ENCODE measurements at places on chromosomes 7 and 10.

- DNase-seq: no peak
These were observed 45.4 kb downstream of the ST7 start for GRCh38 chr7:116998567-116999175.

DNA sequence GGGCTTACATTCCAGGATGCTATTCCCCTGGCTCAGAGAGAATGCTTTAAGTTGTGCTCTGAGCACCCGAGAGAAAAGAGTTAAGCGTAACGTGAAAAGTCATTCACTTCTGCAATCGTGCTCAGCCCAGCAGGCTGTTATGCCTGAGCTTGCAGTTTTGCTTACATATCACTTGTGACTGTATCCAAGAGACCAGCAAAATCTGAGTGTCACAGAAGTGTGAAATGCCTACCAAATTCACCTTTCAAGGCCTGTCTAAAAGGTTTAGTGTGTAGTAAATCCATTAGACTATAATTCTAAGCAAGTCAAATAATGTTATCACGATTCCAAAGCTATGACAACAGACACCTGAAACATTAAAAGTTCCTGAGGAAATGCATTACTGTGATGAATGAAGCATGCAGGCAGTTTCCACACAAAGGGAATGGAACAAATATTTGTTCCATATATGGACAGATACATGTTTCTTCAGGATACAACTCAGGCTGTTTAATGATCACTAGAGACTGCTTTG lies 20.1 kb downstream of the ITGB1 start:
- DNase-seq: no peak

DNA sequence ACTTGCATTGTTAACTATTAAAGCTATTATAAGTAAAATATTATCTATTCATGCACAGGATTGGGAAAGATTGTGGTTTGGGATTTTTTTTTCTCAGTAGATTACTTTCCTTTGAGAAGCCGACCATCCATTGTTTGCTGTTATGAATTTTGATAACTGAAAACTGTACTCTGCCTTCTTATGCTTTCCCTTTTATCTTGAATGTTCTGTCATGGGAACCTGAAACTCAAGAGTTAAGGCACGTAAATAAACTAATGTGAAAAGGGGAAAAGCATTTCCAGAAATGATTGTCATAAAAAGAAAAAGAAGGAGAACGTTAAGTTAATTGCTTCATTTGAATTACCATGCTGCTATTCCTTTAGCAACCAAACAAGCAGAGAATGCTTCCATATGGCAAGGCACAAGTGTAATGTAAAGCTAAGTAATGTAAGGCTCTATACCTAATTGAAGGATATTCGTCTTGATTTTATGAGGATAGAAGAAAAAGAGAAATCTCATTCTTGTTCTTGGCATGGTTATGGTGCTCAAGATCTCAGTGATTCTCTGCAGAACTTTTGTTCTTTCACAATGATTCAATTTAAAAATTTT lies 370.8 kb downstream of the AUTS2 start:
- no peak for DNase-seq

DNA sequence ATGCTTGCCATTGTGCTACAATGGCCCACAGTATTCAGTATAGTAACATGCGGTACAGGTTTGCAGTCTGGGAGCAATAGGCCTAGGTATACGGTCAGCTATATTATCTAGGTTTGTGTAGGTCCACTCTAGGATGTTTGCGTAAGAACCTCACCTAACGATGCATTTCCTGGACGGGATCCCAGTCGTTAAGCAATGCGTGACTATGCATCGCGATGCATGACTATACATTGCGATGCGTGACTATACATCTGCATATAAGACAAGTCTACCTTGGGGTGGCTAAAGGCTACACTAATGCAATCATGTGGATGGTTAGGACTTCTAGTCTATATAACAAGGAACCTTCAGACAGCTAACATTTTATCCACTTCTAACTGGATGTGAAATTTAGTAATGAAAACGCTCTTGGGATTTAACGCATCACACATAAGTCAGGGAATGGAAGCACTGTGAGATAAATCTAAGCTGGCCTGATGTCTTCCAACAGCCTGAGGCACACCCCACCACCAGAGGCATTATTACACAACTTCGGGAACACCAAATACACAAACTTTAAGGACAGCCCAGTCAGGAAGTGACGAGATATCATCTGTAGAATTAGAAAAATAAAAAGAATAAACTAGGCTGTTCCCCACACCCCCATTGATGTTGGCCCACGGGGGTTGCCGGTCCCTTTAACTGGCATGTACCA lies 9.2 kb downstream of the GNA12 start:
- DNase-seq: no peak

DNA sequence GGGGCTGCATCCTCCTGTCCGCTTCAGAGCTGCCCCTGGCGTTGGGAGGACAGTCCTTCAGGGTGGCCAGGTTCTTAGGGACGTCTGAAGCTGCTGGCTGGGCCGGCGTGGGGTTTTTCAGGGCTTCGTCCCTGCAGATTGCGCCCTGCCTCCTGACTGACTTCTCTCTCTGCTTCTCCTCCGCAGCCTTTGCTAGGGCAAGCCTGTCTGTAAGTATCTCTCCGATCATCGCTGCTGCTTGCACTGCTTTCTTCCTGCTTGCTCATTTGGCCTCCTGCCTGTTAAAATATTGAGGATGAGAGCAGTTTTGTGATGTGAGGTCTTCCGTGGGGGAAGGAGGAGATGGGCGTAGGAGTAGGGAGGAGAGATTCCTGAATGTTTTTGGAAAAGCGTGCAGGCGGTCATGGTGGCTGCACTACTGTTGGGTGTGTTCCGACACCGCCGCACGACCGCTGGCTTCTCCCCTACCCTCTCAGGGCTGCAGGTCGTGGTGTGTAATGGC lies 25.3 kb downstream of the PFKFB3 start:
- no peak for DNase-seq

GRCh38 chr10:71802715-71803488 lies 29.6 kb upstream of the VSIR start:
- no peak for DNase-seq

DNA sequence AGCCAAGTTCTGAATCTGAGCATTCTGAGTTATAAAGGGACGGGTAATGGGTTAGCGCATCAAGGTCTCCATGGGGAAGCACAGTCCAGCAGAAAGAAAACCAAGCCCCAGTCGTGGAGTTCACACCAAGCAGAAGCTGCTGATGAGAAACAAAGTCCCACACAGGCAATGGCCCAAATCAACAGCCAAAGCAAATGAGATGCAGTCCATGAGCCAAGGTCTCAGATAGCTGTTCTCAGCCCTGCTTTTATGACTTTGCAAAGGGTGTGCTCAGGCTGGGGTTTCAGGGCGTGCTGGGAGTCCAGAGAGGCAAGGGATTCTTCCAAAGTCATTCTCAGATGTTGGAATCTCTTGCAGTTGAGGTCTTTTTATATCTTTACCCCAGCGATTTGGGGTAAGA lies 32.0 kb downstream of the THNSL1 start:
- no peak for DNase-seq

GRCh38 chr10:77308084-77308732 lies 329.4 kb downstream of the KCNMA1 start:
- no peak for DNase-seq

DNA sequence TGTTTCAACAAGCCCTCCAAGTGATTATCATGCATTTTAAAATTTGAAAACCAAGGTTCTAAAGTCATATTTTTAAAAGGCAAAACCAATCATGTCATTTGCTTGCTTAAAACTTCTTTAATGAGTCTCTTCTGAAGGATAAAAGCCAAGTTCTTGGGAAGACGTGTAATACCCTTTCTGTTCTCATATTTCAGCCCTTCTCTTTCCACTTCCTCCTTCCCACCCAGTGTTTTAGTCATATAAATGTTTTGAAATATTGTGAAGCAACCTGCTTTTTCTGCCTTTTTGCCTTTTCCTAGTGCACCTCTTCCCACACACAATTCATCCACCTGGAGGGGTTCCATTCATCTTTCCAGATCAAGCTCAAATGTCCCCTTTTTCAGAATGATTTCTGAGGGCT lies 211.1 kb upstream of the LRRTM3 start:
- no peak for DNase-seq

GRCh38 chr10:114749014-114749413 lies 72.6 kb upstream of the FHIP2A start:
- DNase-seq: no peak

DNA sequence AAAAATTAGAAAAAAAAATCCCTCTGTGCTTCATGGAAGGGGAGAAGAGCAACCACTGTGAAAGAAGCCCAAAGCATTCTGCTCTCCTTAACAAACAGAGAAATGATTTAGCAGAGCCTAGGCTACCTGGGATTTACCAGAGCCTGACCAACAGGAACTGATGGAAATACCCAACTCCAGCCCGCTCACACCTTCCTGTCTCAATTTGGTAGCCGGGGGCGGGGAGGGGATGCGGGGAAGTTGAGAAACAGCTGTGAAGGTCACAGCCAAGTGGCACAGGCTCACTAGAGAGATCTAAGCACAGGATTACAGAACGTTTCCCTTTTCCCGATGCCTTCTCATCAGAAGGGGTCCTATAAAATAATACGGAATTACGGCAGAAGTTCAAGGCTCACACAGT lies 17.6 kb downstream of the RSU1 start:
- DNase-seq: no peak

GRCh38 chr7:127809261-127809702 lies 157.3 kb downstream of the SND1 start:
- DNase-seq: no peak

- no peak for DNase-seq
These were observed 121.9 kb downstream of the USP6NL start for GRCh38 chr10:11489591-11489990.

Data from activated T-helper 1 cell treated with anti-CD3 and anti-CD28 coated beads, Interleukin-2, amount 50 U/mL, for 16 hours (primary cell).